ENCODE measurements at places on chromosomes 12 and 14.
A peak's percentile ranks its signal among the peaks of the same experiment; 100 is the strongest.

GRCh38 chr12:107320033-107320928, 226.9 kb upstream of the CRY1 start:
- no peak for DNase-seq

- no peak for DNase-seq
Measured at GRCh38 chr14:95488376-95489213, 27.9 kb downstream of the SYNE3 start.

- peak; percentile 75 for DNase-seq
Measured at GRCh38 chr14:104436741-104437701, 142.5 kb upstream of the C14orf180 start.

- no peak for DNase-seq
Measured at GRCh38 chr12:112828541-112828940, 37.0 kb downstream of the RPH3A start.

GRCh38 chr12:94641283-94641682, 9.1 kb downstream of the TMCC3 start:
- DNase-seq = no peak

DNA sequence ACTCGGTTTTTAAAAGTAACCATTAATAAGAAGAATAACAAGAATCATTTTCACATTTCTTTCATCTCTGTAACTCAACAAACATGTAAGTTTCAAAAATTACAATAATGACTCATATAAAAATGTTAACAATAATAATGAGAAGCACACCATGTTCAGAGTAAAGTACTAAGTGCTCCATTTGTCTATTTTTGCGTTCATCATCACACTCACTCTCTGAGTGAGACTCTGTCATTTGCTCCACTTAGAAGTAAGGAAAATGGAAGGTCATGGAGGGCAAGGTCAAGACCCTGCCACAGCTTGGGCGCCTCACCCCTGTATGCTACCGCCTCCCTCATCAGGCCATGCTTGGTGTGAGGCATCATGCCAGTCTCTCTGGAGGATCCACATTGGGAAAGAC, 129.9 kb downstream of the TMEM30B start:
- no peak for DNase-seq

DNA sequence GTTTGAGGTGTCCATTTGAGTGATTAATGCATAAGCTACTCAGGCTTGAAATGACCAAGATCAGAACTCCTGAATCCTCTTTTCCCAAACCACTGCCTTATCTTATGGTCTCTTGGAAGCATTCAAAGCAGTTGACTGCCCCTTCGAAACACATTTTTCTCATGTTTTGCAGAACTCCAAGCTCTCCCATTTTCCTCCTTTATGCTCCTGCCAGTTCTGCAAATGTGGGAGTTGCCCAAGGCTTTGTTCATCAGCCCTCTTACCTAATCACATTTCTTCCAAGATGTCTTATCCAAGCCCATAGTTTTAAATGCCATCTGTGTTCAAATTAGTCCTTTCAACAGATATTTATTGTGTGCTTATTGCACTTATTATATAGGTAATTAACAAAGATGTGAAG, 1.8 kb upstream of the DNAAF2 start:
- no peak for DNase-seq
